ENCODE measurements at places on chromosomes 7 and 10.

GRCh38 chr7:126845331-126845730, 407.4 kb downstream of the GRM8 start:
- no peak for DNase-seq

GRCh38 chr7:108488768-108489538, 32.7 kb upstream of the NRCAM start:
- DNase-seq, result no peak

DNA sequence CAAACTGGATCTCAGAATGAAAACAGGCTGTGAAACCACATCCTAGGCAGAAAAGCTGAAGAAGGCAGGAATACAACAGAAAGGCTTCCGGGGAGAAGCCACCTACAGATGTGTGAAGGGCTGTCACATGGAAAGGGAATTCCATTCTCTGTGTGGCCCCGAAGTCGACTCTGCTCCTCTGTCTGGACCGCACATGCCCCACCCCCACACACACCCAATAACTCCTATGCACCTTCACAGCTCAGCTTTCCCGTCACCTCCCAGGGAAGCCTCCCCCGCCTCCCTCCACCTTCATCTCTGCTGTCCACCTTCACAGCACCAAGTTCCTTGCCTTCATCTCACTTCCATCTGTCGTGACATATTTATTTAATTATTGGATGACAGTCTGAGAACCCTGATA, 23.4 kb upstream of the ENO4 start:
- no peak for DNase-seq

GRCh38 chr10:7534480-7534852, 123.6 kb upstream of the SFMBT2 start:
- DNase-seq, result no peak

GRCh38 chr10:7610026-7610425, 56.7 kb downstream of the ITIH5 start:
- DNase-seq, result no peak

DNA sequence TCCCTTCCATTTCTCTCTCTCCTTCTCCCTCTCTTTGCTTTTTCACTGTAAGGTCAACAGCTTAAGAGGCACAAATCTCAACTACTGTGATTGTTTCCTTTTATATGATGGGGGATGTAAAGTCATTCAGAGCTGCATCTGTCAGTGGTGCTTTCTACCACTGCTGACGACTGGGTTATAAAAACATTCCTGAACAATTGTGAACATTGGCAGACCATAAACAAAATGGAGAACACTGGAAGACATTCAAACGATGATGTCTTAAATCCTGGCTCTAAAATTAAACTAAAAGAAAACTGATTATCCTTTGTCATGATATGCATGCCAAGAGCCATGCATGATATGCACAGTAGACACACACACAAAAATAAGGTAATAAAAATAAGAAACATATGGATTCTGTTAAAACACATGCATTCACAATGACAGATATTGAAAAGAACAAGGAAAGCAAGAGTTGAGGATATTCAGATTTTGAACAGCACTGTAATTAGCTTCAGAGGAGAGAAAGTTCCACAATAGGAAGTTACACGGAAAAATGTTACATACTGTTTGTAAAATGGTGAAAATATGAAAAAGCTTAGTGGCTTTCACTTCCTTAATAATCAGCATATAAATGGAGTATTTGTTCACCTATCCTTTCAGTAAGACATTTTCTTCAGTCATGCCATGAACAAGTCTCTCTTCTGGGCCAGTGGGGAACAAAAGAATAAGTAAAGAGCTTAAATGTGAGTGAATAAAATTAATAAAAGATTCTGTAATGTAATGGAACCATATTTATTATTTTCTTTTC, 89.2 kb downstream of the RNLS start:
- no peak for DNase-seq

DNA sequence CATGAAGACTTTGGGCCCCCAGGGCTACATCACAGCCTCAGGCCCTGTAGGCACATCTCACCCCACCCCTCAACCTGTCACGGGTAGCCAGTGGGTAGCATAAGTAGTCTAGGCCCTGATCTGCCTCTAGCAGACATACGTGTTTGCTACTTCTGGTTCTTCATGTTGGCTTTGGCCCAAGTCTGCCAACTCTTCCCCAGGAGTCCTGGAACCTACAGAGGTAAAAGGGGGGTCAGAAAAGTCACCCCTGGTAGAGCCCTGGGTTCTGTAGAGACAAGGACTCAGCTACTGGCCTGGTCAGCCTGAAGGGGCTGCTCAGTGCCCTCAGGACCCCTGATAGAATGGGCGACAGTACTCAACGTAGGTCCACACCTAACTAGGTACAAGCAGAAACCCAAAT, 67.5 kb upstream of the UNC5B start:
- no peak for DNase-seq

- DNase-seq, result no peak
Observed at GRCh38 chr7:73786588-73786987, 16.5 kb upstream of the CLDN3 start.

GRCh38 chr7:121519548-121520521, 123.7 kb upstream of the FAM3C start:
- DNase-seq, result no peak

GRCh38 chr7:130425796-130426195, 15.0 kb downstream of the CEP41 start:
- DNase-seq, result no peak

DNA sequence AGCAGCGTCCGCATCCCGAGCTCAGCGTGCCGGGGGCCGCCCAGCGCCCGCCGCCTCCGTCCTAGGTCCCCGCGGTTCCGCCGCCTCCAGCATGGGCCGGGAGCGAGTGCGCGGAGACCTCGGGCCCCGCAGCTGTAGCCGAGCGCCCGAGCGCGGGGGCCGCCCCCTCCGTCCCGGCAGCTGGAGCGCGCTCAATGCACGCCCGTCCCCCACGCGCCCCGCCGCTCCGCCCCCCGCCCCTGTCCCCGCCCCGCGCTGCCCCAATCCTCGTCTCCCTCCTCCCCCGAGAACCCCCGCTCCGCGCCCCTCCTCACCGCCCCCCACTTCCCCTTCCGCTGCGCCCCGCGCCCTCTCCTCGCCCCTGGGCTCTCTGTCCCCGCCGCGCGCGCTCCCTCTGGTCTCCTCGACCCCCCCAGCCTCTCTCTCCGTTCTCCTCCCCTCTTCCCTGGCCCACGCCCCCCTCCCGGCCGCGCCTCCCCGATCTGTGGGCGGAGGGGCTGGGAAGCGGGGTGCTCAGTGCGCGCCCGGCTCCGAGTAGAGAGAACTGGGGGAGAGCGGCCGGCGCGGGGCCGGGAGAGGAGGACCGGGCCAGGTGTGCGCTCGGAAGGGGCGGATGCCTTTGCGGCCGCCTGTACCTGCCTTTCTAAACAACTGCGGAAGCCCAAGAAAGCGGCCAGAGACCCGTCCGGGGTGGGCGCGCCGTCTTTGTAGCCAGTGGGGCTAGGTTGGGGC, at the start of gene VIPR2:
Gene VIPR2 (minus strand): TSS at position 110 of the 732 bp plus-strand sequence. CDS start 96 bp downstream, at position 14.
- no peak for DNase-seq

DNA sequence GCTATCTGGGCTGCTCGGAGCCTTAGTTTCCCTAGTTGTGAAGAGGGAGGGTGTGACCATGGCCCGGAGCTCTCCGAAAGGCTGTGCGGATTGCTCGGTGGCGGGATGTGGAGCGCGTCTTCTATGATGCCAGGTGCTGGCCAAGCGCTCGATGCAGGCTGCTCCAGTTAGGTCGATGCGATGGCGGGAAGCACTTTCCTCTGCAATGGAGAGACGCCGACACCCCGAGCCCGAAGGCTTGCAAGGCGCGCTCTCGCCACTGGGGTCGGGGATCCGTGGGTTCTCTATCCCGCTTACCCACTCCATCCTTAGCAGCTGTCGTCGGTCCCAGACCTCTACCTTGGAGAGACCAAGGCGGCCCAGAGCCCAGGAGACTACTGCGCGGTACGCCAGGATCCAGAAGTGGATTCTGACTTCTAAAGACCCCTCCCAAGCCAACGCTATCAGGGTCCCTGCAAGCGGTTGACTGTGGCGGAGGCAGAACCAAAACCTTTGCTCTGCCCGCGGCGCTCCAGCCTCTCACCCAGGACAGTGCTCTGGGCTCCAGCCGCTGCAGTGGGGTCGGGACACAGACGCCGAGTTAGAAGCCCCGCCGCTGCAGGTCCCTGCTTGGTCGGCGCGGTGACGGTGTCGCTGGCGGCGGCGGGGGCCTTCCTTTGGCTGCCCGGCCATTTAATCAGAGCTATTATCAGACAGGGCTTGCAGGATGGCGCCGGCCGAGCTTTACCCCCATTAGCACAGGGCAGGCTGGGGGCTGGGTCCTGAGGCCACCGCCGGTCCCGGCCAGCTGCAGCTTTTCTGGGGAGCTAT, 7.8 kb upstream of the TBX20 start:
- DNase-seq, result no peak

DNA sequence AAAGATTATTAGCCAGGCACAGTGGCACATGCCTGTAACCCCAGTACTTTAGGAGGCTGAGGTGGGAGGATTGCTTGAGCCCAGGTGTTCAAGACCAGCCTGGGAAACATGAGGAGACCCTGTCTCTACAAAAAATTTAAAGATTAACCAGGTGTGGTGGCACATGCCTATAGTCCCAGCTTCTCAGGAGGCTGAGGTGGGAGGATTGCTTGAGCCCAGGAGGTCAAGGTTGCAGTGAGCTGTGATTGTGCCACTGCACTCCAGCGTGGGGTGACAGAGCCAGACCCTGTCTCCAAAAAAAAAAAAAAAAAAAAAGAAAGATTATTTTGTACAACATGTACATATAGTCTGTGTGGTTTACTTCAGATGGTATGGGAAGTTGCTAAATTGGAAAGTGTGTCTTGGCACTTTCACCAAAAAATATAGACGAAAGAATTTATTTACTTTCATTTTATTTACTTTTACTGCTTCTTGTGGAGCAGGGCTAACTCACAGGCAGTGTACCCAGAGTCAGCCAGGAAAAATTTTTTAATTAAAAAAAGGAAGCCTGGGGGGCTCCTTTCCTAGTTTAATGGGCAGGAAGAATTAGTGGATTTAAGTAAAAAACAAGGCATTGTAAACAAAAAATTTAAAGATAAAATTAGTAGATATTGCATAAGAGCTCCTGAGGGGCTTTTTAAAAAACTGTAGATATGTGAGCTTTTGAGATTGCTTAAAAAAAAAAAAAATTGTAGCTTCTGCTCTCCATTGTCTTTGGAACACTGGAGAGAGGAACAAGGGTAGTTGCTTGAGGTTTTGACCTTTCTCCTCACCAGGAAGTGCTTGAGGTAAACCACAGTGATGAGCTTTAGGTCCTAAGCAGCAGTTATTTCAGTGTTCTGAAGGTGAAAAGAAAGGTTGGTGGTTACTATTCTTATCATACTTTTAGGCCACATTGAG, 44.6 kb upstream of the VDAC2 start:
- no peak for DNase-seq

- DNase-seq, result no peak
Observed at GRCh38 chr7:93622036-93623033, 47.8 kb upstream of the CALCR start.

- no peak for DNase-seq
Observed at GRCh38 chr7:55432939-55433784, 68.0 kb downstream of the LANCL2 start.

DNA sequence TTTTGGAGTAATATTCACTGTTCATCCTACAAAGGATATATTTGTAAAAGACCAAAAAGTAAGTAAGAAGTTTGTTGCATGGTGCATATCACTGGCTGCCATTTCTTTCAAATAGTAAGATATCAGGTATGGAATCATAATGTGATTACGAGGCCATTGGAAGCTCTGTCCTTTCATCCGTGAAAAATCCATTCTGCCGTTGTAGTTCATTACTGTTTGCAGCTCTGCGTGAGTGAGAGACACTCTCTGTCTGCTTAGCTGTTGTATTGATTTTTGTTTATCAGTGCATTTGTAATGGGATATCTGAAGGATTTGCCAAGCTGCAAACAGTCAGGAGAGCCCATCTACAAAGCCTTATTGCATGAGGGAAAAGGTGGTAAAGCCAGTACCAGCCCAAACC, 44.1 kb upstream of the SLC39A12 start:
- no peak for DNase-seq

DNA sequence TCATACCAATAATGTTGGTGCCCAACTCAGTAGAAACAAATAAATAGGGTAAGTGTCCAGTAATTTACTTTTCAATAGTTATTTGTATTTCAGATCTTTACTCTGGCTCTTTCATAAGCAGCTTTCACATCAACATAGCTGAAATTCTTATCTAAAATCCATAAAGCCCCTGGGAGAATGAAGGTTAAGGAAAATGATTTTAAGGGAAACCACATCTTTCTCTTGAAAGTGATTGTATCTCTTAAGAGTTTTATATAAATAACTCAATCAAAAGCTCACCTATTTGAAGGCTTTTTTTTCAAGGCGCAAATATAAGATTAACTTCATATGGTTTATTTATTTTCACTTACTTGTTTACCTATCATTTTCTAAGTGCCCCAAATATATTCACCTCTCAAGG, 324.4 kb downstream of the HGF start:
- DNase-seq, result no peak

DNA sequence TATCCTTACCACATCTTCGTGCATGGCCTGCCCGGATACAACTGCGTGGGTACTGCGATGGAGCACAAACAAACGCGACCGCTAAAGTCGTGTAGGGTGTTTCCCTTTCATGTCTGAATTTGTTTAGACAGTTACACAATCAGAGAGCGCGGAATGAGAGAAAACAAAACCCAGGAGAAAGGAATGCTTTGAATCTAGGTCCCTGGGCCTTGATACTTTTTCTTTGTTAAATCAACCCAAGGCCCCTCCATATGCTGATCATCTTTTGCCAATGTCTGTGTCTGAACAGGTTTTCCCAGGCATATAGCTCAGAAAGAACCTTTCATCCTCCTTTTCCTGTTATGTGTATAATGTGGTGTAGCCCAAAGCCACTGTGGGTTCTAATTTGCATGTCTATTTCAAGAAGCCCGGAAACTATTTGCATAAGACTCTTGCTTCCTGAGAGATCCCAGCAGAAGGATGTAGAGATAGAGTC, 145.8 kb downstream of the FRMD4A start:
- no peak for DNase-seq

DNA sequence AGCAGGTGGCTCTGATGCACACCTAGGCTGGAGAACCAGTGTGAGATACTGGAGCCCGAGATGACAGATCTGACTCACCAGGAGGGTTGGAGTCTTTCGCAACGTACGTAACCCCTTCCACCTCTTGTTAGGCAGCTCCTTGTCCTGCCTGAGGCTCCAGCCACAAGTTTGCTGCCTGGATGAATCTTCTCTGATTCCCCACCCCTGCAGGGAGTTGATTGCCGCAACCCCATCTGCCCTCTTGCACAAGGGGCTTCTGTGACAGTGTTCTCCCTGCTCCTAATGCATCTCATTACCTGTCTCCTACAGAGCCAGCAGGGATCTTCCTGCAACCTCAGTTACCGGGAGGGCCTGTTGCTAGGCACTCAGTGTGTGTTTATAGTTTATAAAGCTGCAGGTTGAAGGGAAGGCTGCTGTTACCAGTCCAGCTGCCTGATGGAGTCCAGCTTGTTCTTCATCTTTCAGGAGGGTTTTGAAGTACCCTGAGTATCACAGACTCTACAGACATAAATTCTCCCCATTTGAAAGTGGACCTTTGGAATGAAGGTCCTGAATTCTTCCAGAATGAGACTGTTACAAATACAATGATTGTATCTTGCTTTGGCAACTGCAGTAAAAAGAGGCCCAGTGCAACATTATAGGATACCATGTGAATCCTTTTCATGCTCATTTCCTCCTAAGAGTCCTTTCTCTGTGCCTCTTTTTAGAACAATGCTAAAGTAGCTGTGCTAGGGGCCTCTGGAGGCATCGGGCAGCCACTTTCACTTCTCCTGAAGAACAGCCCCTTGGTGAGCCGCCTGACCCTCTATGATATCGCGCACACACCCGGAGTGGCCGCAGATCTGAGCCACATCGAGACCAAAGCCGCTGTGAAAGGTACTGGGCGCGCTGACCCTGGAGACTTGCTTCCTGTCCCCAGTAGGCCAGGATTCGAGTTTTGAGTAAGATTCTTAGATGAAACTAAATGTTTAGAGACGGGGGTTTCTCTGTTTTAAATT, 6.5 kb downstream of the MDH2 start:
- DNase-seq, result no peak

- DNase-seq, result no peak
Observed at GRCh38 chr10:124748166-124748565, 4.0 kb upstream of the FAM53B start.
